ENCODE measurements at places on chromosomes 7 and 10. TPM values are rescaled to one million over a fixed set of nuclear protein-coding genes. Genes with fewer than 3 reads are reported as not detected.

Gene GTPBP10
- 16.9 TPM for total RNA-seq

Gene DNMBP
- total RNA-seq: 80.8 TPM

Gene ACBD7
- total RNA-seq: 0.65 TPM

Gene KBTBD2
- total RNA-seq: 61.8 TPM

Gene ZYX
- 116 TPM for total RNA-seq

Gene TRPV6
- not detected for total RNA-seq

Gene CHST3
- 12.7 TPM for total RNA-seq

Gene PNLIPRP2
- total RNA-seq: not detected

Gene MUC12
- not detected for total RNA-seq

Gene NPSR1
- not detected for total RNA-seq

Gene KIF5B
- 136 TPM for total RNA-seq

Gene OR2A7
- not detected for total RNA-seq

Gene ADCYAP1R1
- total RNA-seq: 0.19 TPM

Gene MDFIC
- total RNA-seq: 20.9 TPM

Gene PAPSS2
- total RNA-seq: 64.2 TPM

Gene TAS2R5
- 1.5 TPM for total RNA-seq

Gene DDC
- total RNA-seq: not detected

Gene DBNL
- 140 TPM for total RNA-seq

Gene ZP3
- total RNA-seq: 4.2 TPM

Gene PRSS37
- not detected for total RNA-seq

Gene OR2A1
- total RNA-seq: not detected

Gene UTF1
- total RNA-seq: not detected

Gene CD36
- 4.9 TPM for total RNA-seq

Gene UNC5B
- 9.8 TPM for total RNA-seq

Gene ELFN1
- total RNA-seq: 0.65 TPM

Gene FZD8
- 36.8 TPM for total RNA-seq

Gene TUBAL3
- total RNA-seq: 1.3 TPM

Gene AKR1D1
- total RNA-seq: not detected

Gene AGBL3
- total RNA-seq: 1.9 TPM

Gene CTTNBP2
- not detected for total RNA-seq

Gene RBP3
- total RNA-seq: not detected

Gene SHTN1
- total RNA-seq: 8.5 TPM

Gene RGR
- not detected for total RNA-seq

Gene SFTPA1
- not detected for total RNA-seq

Gene STAM
- 16.7 TPM for total RNA-seq

Gene OGDHL
- 0.19 TPM for total RNA-seq

Gene ABCB1
- 0.57 TPM for total RNA-seq

Gene ACTR1A
- 213 TPM for total RNA-seq

Gene ADAM12
- total RNA-seq: 0.65 TPM

Gene SPDYE2B
- not detected for total RNA-seq

Gene IDI2
- total RNA-seq: not detected

Measured in vein endothelial cell (primary cell).